ENCODE measurements at places on chromosomes 5 and 9. TPM values are rescaled to one million over a fixed set of nuclear protein-coding genes. Genes with fewer than 3 reads are reported as not detected.

MIER3 gene
- total RNA-seq: 12.0 TPM

CAVIN4 gene
- 79.3 TPM for total RNA-seq

VCAN gene
- total RNA-seq: 41.2 TPM

C5orf58 gene
- total RNA-seq: not detected

ZBTB26 gene
- total RNA-seq: 4.6 TPM

PCSK1 gene
- total RNA-seq: 0.05 TPM

ACOT12 gene
- total RNA-seq: not detected

PPP3R2 gene
- not detected for total RNA-seq

AK8 gene
- total RNA-seq: not detected

- no peak for DNase-seq
These were observed at the start of gene CLIC3 for GRCh38 chr9:136996361-136997292. Gene CLIC3, minus strand, starts transcription at chr9:136996568. Its CDS starts 25 bp downstream, at chr9:136996543.

GRCh38 chr9:126700296-126700695 is 86.6 kb downstream of the LMX1B start:
- no peak for DNase-seq

DNA sequence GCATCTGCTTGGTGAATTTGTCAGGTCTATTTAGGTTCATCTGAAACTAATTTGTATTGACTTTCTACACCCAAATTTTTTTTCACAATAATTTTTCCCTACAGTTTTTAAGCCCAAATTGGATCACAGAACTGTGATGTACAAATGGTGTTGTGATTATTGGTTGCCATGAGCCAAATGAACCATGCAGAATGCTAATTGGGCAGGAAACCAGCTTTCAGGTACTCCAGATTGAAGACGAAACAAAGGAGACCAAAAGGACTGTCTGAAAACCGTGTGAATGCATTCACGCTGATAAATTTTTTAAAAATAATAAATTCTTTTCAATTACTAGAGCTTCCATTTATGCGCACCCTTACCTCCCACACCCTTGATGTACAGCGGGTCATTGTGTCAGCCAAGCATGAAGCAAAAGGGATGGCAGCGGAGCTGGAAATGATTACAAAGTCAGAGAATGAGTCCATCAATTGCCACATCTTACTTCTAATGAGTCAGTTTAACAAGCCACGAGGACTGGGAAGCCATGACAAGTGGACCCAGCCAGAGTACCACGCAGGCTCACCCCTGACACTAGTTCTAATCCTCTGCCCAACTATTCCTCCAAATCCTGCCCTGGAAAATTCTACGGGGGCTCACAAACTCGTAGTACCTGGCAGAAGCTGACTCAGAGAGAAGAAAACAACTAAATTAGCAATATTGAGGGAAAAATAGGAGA is 66.5 kb downstream of the SEMA6A start:
- no peak for DNase-seq

GRCh38 chr9:126151031-126151685 is 175.5 kb upstream of the MVB12B start:
- DNase-seq: no peak

DNA sequence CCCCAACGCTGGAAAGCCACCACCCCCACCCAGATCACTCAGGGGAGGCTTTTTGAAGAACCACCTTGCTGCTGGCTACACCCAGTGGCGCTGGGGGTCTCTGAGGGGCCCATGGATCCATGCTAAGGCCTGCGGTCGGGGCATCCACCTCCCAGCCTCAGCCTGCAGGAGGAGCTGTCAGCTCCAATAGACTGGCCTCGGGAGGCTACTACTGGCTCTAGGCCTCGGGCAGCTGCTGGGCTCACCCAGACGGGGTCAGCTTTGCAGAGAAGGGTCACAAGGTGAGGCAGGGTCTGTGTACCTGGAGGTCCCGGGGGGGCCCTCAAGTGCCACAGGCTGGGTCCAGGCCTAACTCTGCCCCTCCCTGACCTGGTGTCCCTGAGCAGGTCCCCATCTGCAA is 193.7 kb downstream of the OLFM1 start:
- DNase-seq: no peak

DNA sequence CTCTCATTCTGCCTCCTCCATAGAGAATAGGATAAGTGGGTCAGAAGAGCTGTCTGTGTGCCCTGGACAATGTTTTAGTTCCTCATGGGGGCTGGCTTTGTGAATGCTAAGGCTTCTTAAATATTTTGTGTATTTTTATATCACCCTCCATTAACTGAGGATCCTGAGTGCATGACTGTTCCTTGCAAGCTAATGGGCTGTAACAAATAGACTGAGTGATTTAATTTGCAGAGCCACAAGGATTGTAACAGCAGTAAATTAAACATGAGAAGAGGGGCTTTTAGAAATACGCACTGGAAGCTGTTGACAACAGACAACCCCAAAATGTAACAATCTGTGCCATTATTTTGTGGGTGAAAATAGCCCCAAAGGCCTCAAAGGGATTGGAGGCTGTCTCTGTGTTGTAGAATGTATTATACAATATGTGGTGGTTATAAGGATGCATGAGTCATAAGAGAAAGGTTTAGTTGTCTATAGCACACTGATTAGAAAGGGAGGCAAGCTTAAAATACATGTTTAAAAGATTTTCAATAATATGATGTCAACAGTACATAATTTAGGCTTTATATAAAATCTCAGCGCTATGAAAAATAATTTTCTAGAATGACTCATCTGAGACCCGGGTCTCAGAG is 152.7 kb upstream of the ACTBL2 start:
- no peak for DNase-seq

DNA sequence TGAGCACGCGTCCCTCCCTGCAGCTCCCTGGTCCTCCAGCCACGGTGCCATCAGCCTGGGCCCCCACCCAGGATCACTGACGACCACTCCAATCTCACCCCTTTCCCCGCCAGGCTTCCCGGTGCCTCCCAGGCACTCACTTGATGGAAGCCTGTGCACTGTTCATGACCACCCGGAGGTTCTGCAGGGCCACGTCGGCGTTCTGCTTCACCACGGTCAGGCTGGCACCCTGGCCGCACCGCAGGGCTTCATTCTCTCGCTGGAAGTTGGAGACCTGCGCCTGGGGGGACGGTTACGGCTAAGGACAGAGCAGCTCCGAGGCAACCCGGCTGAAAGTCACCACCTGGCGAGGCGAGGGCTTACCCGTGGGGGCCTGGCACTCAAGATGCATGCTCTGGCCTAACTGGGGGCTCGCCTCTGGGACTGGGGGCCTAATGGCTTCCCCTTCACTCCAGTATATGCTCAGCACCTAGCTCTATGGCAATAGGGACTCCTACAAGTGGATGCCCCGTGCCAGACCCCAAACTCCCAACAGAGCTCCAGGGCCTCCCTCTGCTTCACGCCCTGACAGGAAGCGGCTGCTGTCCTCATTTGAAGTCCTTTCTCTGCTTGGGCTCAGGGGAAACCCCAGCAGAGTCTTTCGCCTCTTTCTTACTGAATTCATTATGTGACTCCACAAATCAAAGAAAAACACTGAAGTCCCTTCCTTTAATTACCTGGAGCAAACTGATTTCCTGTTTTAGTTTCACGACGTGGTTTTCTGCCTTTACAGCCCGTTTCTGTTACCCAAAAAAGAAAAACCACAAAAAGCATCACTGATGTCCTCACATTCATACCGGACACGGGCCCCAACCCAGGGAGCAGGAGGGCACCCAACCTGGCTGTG is 4.2 kb upstream of the SNAPC4 start:
- DNase-seq: no peak

DNA sequence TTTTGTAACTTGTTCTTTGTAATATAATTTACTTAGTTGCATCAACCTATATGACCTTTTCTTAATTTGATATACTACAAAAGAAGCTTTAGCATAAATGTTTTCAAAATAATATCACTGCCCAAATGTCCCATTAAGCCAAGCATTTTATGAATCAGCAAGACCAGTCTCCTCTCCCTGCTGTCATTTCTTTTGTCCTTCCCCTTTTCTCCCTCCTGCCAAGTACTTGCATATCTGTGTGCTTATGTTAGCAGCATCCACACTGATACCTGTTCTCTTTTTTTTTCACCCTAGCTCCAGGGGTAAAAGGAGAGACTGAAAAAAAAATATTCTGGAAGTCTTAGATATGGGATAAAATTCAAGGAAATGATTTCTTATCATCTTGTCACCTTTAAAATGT is 69.7 kb downstream of the ZSWIM6 start:
- no peak for DNase-seq

DNA sequence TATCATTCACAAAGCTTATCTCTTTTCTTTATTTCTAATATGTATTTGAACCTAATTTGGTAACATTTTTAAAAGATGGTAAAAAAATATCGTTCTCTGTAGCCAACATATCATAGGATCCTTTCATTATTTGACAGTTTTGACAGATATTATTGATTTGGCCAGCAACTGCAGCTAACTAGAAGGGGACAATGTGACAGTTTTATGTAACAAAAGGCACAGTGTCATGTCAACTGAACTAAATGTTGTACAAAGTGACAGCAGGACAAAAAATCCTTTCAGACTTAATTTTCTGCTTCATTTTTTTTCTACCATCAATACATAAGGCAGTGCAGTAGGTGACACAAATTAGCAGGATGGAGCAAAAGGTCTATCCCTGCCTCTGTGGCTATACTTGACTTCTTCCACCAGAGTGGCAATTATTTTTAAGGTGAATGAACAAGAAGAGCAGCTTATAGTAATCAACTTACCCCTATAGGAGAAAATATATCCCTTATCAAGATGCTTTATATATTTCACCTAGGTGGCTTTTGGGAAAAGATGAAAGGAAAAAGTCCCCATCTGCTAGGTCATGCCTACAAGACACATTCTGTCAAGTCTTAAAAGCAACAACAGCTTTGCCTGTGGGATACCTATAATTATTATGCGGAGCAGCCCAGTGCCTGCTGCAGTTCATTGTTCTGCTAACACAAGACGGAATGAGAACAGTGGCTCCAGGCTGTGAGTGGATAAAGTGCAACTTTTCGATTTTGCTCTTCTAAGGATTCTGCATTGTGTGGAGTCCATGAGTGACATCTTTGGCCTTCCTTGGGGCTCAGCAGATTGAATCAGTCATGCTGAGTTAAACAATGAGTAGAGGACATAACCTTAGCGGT is 694.9 kb downstream of the ISL1 start:
- no peak for DNase-seq

DNA sequence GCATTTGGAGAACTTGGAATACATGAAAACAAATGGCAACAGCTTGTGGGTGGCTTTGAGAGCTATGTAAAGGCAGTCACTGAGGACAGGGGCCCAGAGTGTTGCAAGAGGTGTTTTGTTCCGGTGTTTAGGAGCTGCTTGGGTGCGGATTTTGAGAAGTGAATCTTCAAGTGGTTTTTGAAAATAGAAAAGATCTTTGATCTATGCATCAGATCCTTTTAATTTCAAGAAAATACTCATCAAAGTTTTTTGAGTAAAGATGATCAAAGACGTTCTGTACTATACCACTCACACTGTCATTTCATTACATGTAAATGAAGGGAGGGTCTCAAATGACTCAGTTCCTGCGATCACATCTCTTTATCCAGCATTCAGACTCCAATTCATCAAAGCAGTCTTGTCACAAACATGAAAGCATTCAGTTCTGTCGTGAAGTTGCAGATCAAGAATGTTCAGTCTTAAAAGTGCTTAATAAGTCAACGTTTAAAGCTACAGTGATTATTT is 112.5 kb downstream of the WDR41 start:
- no peak for DNase-seq

DNA sequence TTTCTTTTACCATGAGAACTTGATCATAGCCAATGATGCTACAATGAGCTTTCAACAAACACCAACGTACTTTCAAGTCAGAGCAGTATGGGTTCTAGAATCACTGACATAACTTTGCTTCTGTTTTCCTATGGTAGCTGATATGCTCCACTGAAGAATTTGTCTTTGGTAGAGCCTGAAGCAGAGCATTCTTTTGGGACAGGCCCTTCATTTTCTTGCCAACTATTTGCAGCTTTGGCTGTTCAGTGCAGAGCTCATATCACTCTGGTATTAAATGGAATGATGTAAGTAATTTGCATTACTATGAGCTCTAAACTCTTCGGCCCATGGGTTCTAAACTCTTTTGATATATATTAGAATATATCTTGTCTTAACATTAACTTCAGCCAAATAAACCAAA is 51.8 kb upstream of the APC start:
- no peak for DNase-seq

- no peak for DNase-seq
These were observed 16.6 kb upstream of the STOM start for GRCh38 chr9:121386442-121387175.
